ENCODE measurements at places on chromosomes 16 and 17.

- DNase-seq: no peak
These were observed 2.0 kb downstream of the B3GNT9 start for GRCh38 chr16:67148656-67149275.

- no peak for DNase-seq
These were observed 47.5 kb downstream of the RNF213 start for GRCh38 chr17:80307994-80308691.

GRCh38 chr16:52705122-52705521, 158.2 kb upstream of the TOX3 start:
- DNase-seq: no peak

DNA sequence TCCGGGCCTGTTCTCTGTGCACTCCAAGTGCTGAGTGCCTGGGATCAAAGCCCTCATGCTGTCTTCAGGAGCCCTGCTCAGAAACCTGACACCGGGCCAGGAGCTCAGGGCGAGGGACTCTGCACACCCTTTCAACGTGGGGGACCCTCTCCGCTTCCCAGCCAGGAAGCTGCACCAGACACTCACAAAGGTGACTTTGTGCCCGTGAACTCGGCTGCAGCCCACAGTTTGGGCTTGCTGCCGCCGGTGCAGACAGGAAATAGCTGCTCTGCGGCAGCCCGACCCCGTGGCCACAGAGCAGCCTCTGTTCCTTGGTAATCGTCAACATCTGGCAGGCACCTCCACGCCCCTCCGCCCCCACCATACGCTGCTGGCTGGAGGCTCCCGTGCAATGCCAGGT, 93.4 kb upstream of the METRNL start:
- DNase-seq: peak; percentile 26

DNA sequence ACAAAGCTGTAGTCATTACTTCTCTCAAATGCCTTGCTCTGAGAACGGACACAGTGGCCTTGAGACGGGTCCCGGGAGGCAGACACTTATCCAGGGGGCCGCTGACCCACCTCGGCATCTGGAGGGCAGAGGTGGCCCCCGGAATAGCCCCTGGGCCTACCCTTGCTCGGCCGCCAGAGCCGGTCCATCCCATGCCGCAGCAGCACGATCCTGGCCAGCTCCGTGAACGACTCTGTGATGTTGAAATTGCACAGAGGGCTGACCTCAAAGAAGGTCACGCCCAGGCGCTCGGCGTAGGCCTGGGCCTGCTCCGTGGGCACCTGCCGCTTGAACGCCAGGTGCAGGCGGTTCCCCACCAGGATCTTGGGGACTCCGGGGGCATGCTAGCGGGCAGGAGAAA, 10.1 kb upstream of the WDR45B start:
- DNase-seq: no peak

GRCh38 chr16:52781005-52781630, 234.2 kb upstream of the TOX3 start:
- DNase-seq: no peak

DNA sequence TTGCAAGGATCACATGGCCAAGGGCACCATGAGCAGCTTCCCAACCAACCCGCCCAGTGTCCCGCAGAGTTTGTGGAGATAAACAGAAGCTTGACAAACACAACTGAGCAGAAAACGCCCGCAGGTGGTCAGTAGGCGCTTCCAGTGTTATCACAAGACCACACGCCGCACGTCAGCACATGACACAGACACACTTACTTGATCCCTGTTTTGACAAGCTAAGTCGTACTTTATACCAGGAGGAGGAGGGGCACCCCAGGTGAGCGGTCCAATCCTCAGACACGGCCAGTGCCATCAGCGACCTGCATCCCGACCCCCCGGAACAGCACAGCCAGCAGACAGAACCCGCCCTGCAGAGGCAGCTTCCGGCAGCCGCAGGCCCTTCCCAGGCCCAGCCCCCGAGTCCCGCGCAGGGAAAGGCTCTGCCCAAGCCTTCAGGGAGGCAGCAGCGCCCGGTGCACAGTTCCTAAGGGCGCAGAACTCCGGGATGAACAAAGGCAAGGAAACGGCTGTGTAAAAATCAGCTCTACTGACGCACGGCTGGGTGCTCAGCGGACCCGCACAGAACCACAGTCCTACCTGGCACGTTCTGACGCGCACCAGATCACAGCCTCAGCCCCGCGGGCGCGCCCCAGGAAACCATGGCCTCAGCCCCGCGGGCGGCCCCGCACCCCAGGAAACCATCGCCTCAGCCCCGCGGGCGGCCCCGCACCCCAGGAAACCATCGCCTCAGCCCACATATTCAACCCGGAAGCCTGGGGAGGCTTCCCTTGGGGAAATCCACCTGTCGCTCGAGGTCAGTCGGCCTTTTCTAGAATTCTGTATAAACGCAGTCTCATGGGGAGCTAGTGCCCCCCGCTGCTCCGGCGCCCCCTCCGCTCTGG, 27.8 kb downstream of the AXIN1 start:
- DNase-seq: peak; percentile 53

DNA sequence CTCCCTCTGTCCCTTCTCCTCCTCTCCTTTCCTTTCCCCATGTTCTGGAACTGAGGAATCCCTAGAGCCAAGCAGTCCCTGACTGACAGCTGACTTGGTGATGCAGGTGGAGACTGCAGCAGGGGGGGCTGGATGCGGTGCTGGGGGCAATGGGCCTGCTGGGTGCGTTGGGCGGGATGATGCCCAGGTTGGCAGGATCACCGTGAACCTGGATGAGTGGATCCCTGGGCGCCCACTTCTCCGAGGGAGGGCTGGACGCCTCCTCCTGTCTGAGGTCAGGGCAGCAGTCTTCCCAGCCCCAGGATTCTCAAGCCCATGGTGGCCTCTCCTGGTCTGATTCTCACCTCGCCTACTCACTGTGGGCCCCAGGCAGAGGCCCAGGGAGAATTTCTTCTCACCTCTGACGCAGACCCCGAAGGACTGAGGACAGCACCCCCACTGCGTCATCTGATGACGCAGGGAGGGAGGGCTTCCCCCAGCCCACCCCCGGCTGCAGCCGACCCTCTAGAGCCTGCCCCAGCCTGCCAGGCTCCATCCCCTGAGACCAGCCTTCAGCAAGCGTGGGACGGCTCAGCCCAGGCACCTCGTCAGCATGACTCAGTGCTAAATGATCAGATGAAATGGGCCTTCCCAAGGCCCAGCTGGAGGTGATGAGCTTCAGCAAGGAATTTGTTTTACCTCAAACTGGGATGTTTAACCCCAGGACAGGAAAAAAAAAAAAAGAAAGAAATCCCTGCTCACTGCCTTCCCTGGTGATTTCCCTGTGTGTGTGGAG, 188.0 kb upstream of the TNRC6C start:
- DNase-seq: no peak

- no peak for DNase-seq
These were observed 4.8 kb downstream of the DHODH start for GRCh38 chr16:72013389-72013788.

DNA sequence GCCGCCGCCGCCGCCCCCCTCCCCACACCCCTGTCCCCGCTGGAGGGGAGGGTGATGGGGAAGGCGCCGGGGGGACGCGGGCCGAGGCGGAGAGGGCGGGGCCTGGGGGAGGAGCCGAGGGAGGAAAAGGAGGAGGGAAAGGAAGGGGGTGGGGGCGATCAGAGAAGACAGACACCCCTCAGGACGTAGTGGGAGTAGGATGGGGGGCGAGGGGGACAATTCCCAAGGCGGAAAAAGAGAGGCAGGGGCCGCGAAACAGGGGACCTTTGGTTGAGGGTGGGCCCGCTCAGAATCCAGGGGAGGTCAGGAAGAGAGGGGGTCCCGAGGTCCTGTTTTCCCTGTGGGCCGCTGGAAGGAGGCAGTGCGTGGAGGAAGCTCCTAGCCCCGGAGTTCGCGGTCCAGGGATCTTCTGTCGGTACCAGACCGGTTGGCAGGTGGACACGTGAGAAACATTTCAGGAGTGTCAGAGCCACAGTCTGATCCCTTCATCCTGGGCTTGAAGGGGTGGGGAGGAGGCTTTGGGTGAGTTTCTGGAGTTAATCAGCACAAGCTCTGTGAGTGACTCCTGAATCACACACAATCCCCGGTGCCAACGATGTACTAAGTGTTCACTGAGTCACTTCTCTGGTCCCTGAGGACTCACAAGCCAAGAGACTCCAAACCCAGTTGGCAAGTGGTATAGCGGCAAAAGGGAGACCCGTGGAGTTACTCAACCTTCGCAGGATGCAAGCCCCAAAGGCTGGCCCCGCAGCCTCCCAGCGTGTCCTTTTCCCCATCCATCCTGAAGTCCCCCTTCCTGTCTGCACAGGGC, at the start of gene XYLT1:
Gene XYLT1 (minus strand): TSS at position 53 of the 811 bp plus-strand sequence. CDS start 164 bp downstream, outside the sequence.
- no peak for DNase-seq

DNA sequence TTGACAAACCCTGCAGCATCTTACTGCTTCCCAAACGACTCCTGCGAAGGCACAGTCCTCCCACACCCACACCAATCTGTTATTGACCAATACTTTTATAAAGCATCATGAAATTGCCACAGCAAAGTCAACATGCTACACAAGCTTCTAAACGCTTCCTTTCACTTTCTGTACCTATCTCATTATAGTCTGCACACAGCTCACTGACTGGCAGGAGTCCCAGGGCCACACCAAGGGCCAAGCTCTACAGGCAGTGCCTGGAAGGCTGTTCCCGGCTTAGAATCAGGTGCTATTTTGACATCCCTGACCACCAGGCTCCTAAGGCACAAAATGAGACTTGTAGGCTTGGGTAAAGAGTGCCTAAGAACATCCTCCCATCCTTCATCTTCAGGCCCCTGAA, 39.5 kb downstream of the USP7 start:
- no peak for DNase-seq

GRCh38 chr16:74466872-74467271, 45.6 kb upstream of the CLEC18B start:
- no peak for DNase-seq

DNA sequence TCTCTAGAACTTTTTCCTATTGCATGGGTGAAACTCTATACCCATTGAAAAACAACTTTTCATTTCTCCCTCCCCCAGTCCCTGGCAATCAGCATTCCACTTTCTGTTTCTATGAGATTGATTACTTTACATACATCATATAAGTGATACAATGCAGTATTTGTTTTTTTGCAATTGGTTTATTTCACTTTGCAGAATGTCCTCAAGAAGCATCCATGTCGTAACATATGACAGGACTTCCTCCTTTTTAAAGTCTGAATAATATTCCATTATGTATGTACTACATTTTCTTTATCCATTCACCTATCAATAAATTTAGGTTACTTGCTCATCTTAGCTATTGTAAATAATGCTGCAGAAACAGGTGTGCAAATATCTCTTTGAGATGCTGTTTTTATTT, 8.8 kb downstream of the IL21R start:
- DNase-seq: no peak

DNA sequence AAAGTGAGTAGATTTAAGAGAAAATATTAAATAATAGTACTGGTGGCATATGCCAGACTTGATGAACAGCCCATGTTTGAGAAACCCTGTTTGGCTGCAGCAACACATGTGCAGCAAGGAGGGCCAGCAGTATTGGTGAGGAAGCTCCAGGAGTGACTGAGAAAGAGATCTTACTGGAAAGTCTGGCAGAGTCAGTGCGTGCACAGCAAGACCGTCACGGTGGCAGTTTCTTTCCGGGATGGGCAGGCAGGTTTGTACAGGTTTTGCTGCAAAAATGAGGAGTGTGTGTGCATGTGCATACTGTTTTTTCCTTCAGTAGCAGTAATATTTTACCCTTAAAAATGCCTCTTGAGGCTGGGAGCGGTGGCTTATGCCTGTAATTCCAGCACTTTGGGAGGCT, 41.4 kb downstream of the KSR1 start:
- no peak for DNase-seq

DNA sequence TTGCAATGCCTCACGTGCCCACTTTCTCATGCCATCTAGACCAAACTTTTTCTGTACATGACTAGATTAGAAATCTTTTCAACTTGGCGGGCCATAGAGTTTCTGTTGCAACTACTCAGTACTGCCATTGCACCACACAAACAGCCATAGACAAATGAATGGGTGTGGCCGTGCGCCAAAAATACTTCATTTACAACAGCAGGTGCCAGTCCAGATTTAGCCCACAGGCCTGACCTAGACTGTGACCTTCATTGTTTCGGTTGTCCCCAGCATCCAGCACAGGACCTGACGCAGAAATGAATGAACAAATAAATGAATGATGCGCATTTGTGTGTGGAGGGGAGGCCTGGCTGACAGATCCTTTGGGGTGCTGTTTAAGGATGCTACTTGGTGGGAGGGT, 14.3 kb upstream of the PDK2 start:
- DNase-seq: no peak

DNA sequence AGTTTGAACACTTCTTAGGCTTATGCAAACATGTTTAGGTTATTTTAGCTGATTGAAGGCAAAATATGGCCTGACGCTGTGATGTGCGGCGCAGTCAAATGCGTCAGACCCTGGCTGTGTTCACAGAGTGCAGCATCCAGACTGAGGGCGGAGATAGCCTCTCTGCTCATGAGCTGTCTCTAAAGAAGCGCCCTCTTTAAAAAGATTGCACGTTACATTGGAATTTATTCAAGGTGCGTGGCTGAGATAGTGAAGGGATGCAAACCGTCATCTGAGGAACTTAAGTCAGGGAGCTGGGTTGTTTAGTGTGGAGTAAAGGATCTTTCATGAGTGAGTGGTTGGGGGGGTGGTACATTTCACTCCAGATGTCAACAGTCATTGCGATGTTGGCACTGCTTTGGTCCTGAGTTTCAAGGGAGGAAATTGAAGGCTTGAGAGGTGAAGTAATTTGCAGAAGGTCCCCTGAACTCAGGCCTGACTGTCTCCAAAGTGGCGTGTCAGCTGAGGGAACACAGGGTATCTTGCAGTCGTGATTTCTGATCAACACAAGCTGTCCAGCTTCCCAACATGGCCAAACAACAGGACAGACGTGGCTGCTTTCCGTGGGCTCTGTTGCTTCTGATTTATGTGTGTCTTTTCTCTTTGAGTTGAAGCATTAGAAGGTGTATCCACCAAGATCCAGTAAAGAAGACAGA, 33.4 kb downstream of the RPTOR start:
- no peak for DNase-seq

GRCh38 chr17:41284043-41284442, 8.5 kb downstream of the KRTAP9-7 start:
- no peak for DNase-seq

GRCh38 chr16:5444189-5444588, 346.6 kb upstream of the EEF2KMT start:
- no peak for DNase-seq

GRCh38 chr17:1485423-1486376, 6.8 kb downstream of the MYO1C start:
- peak; percentile 66 for DNase-seq

GRCh38 chr17:50601823-50602375, 32.8 kb upstream of the ABCC3 start:
- DNase-seq: no peak

- no peak for DNase-seq
These were observed 163.5 kb upstream of the ZNF267 start for GRCh38 chr16:31710134-31710533.

DNA sequence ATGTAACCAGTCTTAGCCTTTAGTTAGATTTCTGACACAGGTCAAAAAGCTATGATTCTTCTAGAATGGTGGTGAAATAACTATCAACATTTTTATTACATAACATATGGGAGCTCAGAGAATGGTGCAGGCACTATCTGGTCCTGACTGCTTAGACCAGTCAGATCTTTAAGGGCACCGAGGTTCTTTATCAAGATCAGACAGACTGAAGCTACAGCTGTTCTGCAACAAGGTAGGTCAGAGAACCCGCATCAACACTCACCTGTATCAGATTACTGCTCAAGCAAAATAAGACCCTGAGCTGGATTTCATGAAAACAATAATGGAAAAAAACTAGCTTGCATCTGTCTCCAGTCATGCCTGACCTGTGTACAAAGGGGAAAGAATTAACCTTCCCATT, 160.4 kb downstream of the KCNJ2 start:
- no peak for DNase-seq

Measured in activated T-helper 1 cell treated with anti-CD3 and anti-CD28 coated beads, Interleukin-2, amount 50 U/mL, for 16 hours (primary cell).